ENCODE measurements at places on chromosomes 12 and 14.

GRCh38 chr14:101735453-101735852 lies 26.1 kb upstream of the PPP2R5C start:
- no peak for DNase-seq

DNA sequence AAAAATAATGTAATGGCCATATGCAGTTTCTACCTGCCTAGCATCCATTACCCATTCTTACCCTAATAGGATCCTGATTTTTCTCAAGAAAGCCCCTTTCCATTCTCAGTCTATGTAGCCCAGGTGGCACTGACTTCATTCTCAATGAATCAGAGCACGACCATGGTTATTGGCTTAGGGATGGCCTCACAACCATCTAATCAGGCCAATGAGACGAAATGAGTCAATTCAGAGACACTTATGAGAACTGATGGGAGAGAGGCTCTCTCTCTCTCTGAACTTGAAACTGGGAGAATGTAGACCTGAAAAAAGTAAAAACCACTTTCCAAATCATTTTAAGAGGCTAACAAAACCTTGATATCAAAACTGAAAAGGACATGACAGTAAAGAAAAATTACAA lies 45.3 kb upstream of the OXA1L start:
- no peak for DNase-seq

DNA sequence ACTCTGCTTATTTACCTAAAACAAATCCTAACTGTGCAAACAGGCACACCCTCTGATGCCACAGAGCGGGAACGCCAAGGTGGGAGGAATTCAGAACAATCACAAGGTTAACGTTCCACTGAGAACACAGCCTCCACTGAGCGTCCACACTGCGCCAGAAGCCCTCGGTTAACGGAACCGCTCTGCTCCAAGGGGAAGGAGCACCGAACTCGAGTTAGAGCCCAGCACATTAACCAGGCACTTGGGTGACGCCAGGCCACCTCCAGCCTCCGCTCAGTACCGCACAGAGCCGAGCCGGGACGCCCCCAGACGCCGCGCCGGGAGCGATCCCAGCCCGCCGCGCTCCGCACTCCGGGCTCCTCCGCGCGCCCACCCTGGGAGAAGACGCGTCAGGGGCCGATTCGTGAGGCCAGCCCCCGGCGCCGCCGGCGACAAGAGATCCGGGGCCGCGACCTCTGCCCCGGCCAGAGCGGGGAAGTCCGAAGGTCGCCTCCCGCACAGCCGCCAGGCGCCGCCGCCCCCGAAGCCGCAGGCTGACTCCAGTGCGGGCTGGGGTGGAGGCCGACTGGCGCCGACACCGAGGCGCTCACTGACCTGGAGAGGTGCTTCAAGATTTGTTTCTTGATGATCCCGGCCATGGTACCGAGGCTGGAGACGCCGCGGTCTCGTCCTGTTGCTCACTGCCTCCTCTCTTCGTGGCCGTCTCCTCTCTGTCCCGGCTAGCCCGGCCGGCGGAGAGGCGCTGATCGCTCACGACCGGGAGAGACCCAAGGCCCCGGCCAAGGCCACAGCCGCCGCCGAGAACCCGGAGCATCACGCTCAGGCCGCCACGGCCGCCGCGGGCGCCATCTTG lies 450 bp downstream of the BLTP3B start:
- DNase-seq = peak; percentile 48

GRCh38 chr12:2922329-2922728 lies 31.6 kb downstream of the TULP3 start:
- DNase-seq = no peak

- DNase-seq = no peak
Observed at GRCh38 chr12:31899109-31899508, 60.1 kb upstream of the RESF1 start.

GRCh38 chr14:68791078-68791901 lies 1.6 kb downstream of the ZFP36L1 start:
- no peak for DNase-seq

- DNase-seq = no peak
Observed at GRCh38 chr12:47085815-47086252, 6.1 kb upstream of the AMIGO2 start.

- DNase-seq = no peak
Observed at GRCh38 chr12:60441577-60441976, 845.7 kb downstream of the SLC16A7 start.

GRCh38 chr12:21330682-21331253 lies 3.9 kb downstream of the SLCO1A2 start:
- DNase-seq = no peak

- DNase-seq = no peak
Observed at GRCh38 chr12:6703631-6704030, 3.0 kb upstream of the PIANP start.

DNA sequence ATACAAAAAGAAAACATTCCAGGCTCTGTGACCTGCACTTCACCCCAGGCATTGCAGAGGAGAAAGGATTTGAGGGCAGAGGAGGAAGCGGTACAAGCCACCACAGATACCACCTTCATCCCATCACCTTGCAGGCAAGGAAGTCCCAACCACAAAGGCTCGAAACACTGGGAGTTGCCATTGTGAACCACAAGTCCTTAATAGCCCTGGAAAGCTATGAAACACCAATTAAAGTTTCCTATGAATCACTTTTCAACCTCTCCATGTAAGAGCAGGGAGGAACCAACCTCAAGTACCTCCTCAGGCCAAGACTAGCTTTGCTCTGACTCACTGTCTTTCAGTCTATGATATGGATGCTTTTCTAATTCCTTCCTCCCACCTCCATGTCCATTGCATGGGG lies 27.0 kb downstream of the MAP3K9 start:
- no peak for DNase-seq

GRCh38 chr12:47280543-47281300 lies 201.0 kb upstream of the AMIGO2 start:
- DNase-seq = no peak

DNA sequence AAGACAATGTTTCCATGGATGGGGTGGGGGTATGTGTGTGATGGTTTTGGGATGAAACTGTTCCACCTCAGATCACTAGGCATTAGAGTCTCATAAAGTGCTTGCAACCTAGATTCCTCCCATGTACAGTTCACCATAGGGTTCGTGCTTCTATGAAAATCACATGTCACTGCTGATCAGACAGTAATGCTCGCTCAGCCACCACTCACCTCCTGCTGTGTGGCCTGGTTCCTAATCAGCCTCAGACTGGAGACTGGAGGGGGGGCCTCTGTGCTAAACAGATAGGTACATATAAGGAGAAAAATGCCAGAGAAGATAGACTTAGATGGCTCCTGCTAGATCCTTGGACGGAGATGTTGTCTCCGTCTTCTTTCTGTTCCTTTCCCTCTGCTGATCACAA lies 1296.9 kb upstream of the SEL1L start:
- no peak for DNase-seq

DNA sequence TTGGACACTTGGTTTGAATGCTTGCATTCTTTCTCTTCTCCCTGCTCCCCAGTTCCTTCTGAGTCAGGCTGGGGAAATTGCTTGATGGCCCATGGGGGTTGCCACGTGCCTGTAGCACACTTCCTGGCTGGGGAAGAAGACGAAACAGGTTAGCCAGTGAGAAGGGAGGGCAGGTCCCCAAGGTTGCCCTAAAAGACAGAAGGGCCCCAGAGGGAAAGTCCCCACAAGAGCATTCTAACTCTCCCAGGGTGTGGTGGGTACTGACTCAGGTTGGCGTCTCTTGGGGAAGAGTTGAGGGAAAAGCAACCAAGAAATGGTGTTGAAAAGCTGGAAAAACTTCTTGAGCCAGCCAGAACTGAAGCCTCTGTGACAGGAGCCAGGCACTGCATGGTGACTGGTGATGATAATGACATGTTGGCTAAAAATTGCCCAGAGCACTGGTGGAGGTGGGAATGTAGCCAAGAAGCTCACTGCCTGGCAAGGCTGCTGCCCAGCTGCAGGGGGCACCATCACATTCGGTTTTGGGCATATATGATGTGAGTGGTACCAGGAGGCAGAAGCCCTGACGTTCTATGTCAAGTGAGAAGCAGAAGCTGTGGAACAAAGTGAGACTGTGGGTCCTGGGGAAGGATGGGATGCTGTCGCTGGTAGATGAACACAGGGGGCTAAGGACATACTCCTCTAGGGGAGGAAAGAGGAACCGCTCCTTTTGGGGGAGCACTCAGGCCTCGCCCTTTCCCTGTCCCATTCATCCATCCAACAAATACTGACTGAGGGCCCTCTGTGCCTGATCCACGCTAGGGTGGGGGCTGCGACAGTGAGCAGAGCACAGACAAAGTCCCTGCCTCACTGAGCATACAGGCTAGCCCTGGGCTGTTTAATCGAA lies 8.1 kb upstream of the RABGGTA start:
- no peak for DNase-seq

- DNase-seq = no peak
Observed at GRCh38 chr12:42741771-42742510, 152.4 kb upstream of the PRICKLE1 start.

- DNase-seq = no peak
Observed at GRCh38 chr14:91243074-91243471, 1.4 kb downstream of the GPR68 start.

DNA sequence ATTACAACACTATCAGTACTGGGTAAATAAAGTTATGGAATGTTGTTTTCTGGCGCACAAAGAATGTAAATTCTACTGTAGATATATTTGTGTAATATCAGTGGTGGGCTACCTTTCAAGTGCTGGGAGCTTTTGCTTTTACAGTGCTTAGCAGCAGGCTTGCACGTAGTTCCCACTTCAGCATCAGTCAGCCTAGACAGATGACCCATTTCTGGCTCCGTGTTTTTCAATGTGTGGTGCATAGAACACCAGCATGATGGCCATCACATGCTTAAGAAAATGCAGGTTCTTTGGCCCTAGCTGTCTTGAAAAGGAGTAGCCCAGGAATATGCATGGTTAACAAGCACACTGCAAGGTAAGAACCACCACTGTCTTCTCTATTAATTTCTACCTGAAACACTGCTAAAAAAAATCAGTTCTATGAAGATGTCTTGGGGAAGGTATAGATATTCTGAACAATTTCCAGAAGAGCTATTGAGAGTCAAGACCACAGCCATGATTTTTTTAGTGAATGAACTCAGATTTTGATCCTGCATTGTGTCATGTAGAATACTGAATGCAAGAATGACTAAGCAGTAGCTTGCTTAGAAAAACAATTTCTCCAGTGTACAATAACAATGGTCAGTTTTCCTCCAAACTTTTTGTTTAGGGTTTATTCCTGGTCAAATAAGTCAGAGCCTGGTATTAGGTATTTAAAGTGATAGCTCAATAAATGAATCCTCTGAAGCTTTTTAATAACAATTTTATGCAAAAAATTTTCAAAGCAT lies 195.7 kb downstream of the AKAP6 start:
- no peak for DNase-seq

GRCh38 chr14:80567905-80568536 lies 356.7 kb upstream of the DIO2 start:
- DNase-seq = peak; percentile 76

DNA sequence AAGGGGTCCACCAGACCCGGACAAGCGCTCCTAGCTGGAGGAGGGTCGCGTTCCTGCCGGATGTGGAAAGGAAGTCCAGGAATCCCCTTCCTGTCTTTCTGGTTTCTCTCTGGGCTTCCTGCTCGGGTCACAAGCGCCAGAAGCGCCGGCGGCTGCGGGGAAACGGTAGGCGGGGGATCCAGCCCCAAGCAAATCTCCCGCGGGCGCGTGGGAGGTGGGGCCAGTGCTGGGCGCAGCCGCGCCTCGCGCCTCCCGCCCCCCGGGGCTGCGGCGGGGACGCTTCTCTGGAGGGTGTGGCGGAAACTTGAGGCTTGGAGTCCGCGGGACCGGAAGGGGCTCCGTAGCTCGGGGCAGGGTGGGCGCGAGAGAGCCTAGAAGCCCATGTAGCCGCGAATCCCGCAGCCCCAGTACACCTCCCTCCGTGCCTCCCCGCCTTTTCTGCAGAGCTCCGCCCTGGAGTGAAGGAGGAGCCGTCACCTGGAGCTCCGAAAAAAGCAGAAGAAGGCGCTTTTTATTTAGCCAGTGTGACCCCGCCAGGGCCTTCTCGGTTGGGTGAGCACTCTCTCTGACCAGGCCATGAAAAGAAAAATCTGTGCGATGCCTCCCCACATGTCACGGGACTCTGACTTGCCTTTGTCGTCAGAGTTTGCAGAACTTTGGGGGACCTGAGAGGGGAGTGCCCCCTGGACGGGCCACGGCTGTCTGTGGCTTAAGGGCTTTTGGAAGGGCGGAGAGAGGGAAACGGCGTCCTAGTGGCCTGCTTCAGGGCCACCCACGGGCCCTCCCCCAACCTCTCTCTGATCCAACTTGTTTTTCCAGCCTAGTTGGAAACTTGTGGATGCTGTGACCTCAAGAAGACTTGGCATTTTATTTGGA lies 21.4 kb upstream of the CLEC2D start:
- DNase-seq = peak; percentile 67

DNA sequence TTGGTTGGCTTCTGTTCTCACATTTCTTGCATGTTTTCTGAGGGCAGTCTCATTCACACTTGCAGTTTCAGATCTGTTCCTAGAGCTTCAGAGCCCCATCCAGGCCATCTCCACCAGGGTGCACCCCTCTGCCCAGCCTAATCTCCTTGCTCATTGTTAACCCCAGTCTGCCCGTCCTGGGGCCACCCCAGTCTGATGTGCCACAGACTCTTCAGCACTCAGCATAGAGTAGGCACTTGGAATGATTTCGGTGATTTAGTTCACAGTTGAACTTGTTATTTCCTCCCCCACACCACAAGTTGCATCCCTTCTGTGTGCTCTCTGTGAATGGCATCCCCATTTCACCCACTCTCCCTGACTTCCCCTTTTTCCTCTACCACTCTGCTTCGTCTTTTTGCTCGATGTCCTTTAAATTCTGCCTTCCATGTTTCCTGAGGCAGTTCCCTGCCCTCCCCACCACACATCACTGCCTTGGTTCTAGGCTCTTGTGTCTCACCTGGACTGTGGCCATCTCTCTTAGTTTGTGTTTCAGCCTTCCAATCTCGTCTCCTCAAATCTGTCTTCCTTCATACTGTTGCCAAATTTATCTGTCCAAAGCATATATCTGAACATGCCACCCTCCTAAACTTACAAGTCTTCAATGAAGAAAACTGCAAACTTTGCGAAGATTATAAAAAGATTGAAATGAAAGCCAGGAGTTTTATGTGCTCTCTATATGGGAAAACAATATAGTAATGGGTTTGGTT lies 41.5 kb downstream of the ANO6 start:
- no peak for DNase-seq

DNA sequence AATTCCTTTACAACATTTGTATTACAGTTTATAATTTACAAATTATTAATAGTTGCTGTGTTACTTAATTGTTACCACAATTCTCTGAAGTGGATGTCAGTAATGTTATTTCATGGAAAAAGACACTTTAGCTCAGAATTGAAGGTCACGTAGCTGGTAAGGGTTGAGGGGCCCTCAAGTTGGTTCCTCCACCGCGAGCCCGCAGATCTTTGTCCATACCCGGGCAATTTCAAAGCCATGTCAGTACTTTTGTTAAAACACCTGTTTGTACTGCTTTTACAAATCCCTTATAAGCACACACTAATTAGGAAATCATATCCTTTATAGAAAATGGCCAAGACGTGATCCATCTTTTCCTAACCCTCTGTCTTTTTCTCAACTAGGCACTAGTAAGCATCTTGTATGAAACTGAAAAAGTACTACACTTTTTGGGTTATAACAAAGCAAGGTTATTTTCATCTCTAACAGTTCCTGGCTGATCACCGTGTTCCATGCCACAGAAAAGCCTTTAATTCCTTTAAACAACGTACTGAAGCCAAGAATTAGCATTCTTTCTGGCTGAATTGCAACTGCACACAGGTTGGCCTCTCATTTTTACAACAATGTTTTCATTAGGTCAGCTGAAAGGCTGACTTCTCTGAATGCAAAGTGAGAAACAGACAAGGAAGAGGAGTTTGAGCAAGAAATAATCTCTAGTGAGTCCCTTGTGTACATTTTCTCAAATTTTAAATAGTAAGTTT lies 76.1 kb downstream of the CNTN1 start:
- no peak for DNase-seq

- no peak for DNase-seq
Observed at GRCh38 chr14:70097576-70098249, 91.0 kb downstream of the SLC8A3 start.
